ENCODE measurements at places on chromosomes 7 and 10.

- no peak for DNase-seq
Observed at GRCh38 chr10:110389255-110389654, 84.5 kb upstream of the SMNDC1 start.

GRCh38 chr7:17622451-17622850, 317.8 kb downstream of the SNX13 start:
- no peak for DNase-seq

DNA sequence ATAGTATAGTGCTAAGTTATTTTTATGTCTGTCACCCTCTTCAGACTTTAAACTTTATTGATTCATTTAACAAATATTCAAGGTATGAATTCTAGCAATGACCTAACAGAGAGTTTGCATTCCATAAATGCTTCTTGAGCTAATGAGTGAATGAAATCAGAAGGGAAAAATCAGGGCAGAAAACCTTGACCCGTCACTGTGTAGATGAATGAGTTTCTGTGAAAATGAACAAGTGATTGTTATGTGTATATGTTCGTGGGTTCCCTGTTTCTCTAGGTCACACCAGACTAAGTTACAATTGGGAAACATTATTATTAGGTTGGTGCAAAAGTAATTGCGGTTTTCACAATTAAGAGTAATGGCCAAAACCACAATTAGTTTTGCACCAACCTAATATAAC, 30.1 kb downstream of the APBB1IP start:
- no peak for DNase-seq

GRCh38 chr7:69748530-69748929, 150.3 kb downstream of the AUTS2 start:
- no peak for DNase-seq

- no peak for DNase-seq
Observed at GRCh38 chr10:48748573-48748972, 63.9 kb downstream of the WDFY4 start.

GRCh38 chr7:128385988-128386925, 23.5 kb downstream of the IMPDH1 start:
- DNase-seq, result no peak

Data from epithelial cell of prostate (primary cell).